ENCODE measurements at places on chromosomes 5 and 9.

- no peak for DNase-seq
These were observed 8.6 kb upstream of the SV2C start for GRCh38 chr5:76074487-76075065.

DNA sequence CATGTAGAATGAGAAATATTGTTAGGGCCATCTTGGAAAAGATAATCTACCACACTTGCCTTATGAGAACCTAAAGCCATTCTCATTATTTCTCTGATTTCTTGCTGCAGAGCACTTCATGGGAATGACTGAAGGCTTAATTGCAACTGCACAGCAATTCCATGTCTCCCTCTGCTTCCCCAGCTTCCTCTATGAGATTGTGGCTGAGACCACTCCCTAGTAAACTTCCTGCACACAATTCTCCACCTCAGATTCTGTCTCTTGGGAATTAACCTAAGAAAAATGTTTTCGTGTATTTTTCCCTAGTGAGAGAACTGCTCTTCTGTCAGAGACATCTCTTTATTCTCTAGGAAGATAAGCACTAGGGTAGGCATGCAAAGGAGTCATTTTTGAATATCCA, 55.6 kb upstream of the CAMK4 start:
- no peak for DNase-seq

DNA sequence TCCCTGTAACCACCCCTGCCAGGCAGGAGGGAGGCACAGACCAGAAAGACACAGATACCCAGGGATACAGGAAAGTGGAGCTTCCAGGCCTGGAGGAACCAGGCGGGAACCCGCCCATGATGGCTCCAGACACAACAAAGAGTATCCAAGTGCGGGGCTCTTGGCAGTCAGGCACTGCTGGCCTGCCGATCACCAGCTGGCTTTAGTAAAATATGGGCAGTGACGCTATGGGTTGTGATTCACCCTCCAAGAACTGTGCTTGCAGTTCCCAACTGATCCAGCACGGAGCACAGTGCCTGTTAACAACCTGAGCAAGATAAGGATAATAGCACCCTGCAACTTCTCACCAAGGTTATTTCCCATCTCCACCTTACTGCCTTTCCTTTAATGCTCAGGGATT, 463.3 kb downstream of the IRX1 start:
- no peak for DNase-seq

GRCh38 chr5:164671640-164672039, 1166.2 kb downstream of the MAT2B start:
- no peak for DNase-seq

DNA sequence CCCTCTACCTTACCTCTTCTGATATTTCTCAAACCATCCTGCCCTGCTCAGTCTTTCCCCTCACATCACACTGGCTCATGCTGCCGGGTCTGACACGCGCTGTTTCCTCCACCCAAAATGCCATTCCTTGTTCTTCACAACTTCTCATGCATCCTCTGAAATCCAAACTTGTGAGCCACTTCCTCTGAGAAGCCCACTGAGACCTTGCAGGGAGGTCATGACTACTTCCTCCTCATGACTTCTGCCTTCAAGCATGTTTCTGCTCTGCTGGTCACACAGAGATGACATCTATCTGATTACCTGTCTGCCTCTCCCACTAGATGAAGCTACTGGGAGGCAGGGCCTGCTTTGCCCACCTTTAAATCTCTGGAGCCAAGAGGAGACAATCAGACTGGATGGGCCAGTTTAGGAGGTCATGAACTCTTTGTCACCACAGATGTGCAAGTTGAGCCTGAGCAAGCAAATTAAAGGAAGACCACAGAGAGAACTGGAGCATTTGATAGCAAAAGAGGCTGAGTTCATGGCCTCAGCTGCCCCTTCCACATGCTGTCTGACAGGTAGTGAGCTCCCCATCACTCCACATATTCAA, 119.8 kb upstream of the TBC1D2 start:
- DNase-seq: no peak

- no peak for DNase-seq
These were observed 2308.8 kb upstream of the ACO1 start for GRCh38 chr9:30075451-30076199.

- no peak for DNase-seq
These were observed 98.4 kb upstream of the CPLX2 start for GRCh38 chr5:175772747-175773533.

- DNase-seq: no peak
These were observed 214.9 kb upstream of the SEMA6A start for GRCh38 chr5:116789522-116789921.

DNA sequence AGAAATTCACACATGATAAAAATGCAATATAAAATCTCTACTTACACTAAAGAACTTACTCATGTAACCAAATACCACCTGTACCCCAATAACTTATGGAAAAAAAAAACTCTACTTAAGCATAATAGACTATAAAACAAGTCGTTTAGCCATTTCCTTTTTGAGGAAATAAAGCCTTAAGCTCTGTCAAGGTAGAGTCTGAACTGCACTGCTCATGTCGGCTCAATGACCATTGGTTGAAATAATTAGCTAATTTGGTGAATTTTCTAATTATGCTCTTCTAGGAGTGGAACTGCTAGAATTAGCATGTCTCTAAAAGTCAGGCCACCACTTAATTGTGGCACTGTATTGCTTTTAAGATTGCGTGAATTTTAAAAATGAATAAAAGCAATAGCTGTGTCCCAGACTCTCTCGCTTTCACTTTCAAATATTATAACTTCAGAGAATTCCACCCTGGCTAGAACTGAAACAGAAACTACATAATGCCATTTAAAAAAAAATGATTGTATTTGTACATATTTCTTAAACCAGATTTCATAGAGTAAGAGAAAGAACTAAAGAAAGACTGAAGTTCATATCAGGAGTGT, 113.0 kb upstream of the PCA3 start:
- no peak for DNase-seq

DNA sequence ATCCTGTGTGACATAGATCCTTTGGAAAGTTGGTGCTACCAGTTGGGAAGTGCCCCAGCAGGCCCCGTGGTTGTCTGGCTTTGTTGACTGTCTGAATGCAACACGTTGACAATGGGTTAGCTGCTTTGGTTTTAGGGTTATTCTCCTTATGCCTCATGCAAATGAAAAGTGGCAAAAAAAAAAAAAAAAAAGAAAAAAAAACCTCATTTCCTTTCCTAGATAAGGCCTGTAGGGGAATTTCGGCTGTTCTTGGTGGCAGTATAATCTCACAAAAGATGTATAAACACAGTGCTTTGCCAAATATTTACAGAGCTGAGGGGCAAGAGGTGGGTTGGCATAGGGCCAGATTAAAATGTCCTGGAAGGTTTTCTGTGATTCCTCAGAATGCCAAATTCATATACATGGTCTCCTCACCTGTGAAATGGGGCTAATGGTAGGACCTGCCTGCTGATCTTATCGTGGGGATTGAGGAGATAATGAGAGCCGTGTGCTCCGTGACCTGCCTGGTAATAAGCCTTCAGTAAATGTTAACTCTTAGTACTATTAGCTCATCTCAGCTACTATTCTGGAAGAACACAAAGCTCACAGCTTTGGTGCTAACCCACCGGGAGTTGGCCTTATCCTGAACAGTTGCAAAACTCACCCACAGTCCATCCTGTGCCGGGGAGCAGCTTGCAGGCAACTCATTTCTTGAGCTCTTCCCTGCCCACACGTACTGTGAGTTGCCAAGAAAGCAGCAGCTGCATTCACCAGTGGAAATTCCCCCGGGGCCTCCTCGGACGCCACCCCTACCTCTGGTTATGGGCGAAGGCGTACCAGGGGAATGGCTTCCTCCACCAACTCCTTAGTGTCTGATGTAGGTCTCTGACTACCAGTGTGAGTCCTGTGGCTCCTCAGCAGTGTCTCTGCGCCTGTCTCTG, 220.3 kb downstream of the NR3C1 start:
- DNase-seq: peak; percentile 77

GRCh38 chr9:37327553-37327952, 94.9 kb upstream of the GRHPR start:
- DNase-seq: no peak

- no peak for DNase-seq
These were observed 64.7 kb downstream of the CDC14B start for GRCh38 chr9:96554801-96555566.

DNA sequence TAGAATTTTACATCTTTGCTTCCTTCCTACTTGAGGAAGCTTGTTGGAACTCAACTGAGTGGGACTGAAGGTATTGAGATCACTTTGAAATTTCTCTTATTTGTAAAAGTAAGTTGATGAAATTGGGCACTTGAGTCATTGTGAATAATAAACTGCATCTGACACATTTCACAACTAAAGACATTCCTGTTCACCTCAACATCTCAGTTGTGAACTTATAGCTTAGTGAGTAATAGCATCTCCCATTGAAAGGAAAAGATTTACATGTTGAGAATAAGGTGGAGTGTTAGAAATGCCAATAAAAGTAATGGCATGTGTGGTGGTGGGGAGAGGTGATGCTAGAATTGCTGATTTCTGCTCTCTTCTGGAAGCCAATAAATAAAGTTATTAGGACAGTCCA, 145.0 kb downstream of the SLC24A2 start:
- no peak for DNase-seq

DNA sequence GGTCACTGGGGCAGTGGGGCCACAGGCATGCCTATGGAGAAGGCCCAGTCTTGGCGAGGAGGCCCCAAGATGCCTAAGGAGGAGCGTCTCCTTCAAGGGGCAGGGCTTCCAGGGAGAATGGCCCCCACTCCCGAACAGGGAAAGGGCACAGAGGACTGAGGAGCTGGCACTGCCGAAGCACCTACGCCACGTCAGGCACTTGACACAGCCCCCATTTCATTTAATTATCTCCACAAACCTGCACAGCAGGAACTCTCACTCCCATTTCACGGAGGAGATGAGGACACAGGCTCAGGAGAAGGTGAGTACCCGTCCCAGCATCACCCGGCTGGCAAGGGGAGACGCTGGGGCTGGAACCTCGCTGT, 26.0 kb downstream of the EGR1 start:
- DNase-seq: no peak

DNA sequence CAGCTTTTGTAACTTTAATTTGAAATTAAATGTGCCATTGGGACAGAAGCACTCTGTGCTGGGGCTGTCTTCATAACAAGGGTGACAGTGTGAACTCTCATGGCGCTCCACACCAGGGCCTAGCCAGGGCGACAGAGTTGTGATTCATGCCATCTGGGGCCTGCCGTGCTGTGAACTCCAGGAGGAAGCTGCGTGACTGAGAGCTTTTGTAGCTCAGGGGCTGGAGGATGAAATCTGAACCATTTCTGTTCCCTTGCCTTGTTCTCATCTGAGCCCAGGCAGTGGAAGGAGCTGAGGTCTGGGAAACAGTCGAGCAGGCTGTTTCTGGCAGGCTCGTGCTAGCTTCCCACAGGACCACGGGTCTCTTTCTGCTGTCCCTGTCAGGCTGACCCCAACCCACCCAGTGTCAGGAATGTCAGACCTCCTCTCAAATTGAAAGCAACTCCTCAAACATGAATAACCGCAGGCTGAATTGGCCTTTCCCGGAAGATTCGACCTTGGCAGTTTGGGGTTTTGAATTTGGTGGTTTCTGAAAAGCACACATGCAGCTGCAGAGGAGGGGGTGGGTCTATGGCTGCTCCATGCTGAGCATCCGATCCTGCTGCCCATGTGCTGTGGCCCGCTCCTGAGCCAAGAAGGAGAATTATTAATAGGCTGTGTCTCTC, 69.2 kb upstream of the RPS23 start:
- no peak for DNase-seq

DNA sequence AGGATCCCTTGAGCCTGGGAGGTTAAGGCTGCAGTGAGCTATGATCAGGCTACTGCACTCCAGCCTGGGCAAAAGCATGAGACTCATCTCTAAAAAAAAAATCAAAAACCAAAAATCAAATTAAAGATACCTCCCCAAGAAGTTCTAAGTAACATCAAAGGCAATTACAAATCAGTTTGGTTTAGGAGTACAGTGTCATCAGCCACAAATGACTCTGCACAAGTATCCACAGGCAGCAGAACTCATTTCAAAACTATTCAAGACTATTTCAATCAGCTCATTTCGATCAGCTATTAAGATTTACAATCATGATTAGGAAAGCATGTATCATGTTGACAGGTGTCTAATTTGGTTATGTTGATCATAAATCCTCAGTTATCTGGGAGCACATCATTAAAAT, 19.1 kb downstream of the TRMO start:
- DNase-seq: no peak

DNA sequence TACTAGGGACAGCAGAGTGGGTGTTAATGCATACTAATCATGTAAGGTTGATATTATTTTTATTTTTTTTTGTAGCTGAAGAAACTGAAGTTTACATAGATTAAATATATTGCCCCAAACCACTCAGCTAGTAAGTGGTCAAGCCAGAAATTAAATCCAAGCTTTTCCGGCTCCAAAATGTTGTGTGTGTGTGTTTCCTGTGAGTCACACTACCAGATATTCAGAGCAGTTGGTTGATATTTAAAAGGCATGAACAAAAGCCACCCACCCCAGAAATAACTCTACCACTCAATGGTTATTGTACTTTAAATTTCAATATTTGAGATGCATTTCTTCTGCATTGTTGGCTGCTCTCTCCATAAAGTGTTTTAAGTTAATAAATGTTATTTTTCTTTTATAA, 29.5 kb downstream of the KCNN2 start:
- DNase-seq: no peak

- no peak for DNase-seq
These were observed 3.0 kb upstream of the TUBB4B start for GRCh38 chr9:137237759-137238726.

GRCh38 chr5:132689513-132689912, 15.7 kb downstream of the IL4 start:
- DNase-seq: no peak

- no peak for DNase-seq
These were observed 252.0 kb downstream of the RASEF start for GRCh38 chr9:82810915-82811314.

GRCh38 chr5:95417971-95418370, 26.8 kb downstream of the FAM81B start:
- no peak for DNase-seq

- peak; percentile 68 for DNase-seq
These were observed 65.1 kb upstream of the IQGAP2 start for GRCh38 chr5:76337953-76338451.

GRCh38 chr9:126412905-126413304, 86.3 kb downstream of the MVB12B start:
- no peak for DNase-seq

Measured in activated CD8-positive, alpha-beta memory T cell treated with anti-CD3 and anti-CD28 coated beads for 24 hours (primary cell).